ENCODE measurements at places on chromosomes 1 and 21.

- DNase-seq = no peak
These were observed 125.0 kb upstream of the KCNK2 start for GRCh38 chr1:214957330-214958137.

DNA sequence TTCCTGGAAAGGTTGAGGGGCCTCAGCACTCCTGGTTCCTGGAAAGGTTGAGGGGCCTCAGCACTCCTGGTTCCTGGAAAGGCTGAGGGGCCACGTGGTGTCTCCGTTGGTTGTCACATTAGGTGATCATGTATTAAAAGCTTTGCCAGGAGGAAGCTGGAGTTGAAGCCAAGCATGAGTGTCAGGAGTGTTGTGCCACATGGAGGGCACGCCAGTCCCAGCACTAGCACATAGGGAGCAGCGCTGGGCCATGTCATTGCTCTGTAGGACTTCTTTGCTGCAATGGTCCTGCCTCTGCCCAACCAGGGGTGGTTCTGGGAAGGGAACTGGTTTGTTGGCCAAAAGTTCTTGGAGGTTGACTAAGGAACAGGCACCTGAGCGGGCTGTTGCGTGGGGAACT lies 13.3 kb downstream of the ATP5PO start:
- DNase-seq = no peak

DNA sequence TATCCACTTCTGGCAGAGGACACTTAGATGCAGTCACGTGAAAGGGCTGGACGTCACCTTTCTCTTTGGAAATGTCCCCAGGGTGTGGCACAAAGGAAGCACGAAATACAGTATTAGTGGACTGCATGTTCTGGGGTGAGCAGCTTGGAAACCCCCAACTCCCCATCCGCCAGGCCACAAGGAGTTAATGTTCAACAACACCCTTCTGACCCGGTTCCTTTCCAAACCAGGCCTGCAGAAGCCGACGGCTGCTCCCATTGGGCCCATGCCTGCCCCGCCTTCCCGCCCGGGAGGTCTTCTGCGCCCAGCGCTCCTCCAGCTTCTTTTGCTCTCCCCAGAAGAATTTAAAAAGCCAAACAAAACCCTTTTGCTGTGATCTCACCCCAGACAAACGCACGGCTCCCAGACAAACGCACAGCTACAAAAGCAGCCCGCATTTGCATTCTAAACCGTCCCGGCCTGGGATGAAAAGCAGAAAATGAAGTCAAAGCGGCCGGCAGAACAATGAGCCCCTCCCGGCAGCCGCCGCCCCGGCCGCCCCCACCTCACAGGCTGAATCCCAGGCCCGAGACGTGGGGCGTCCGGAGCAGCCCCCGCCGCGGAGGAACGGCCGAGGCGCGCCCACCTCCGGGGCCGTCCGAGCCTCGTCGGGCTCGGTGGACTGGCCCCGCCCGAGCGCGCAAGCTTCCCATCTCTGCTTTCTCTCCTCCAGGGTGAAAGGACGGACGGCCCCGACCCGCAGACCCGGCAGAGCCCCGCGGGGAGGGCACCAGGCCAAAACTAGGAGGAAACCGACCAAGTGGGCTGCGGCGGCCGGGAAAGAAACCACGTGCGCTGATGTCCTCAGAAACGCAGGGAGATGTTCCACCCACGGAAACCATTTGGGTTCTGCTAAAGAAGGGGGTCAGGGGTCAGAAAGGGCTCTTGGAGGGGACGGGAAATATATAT lies 101.9 kb downstream of the PLPP3 start:
- peak; percentile 67 for DNase-seq

DNA sequence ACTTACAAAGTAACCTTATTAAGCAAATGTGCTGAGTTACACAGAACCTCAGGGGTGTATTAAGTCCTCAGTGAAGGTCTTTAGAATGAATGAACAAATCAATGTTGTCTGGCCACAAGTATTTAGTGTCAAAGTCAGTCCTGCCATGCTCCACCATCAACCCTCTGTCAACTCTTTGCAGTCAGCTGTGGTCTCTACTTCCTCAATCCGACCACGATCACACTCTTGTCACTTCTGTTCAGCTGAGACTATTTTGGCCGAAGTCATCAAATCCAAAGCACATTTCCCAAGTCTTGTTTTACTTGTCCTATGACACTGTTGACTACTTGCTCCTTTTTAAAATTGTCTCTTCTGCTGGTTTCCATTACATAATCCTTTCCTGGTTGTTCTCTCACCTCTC lies 173.5 kb downstream of the ST6GALNAC5 start:
- no peak for DNase-seq

GRCh38 chr1:195591917-195592672 lies 1016.1 kb downstream of the KCNT2 start:
- DNase-seq = no peak
